ENCODE measurements at places on chromosomes 5 and 9.

DNA sequence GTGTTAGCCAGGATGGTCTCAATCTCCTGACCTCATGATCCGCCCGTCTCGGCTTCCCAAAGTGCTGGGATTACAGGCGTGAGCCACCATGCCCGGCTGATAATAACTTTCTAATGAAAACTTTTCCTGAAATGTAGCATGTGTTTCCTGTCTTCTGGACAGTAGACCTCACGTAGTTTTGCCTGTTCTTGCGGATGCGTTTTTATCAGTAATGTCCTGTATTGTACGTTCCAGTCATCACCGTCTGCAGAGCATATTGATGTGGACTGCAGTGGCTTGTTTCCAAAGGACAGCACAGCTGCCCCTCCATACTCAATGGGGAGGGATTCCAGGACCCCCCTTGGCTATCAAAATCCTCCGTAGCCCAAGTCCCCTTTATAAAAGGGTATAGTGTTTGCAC is 12.8 kb downstream of the EXOC3 start:
- no peak for DNase-seq

GRCh38 chr9:106878934-106879333 is 16.0 kb downstream of the ZNF462 start:
- no peak for DNase-seq

DNA sequence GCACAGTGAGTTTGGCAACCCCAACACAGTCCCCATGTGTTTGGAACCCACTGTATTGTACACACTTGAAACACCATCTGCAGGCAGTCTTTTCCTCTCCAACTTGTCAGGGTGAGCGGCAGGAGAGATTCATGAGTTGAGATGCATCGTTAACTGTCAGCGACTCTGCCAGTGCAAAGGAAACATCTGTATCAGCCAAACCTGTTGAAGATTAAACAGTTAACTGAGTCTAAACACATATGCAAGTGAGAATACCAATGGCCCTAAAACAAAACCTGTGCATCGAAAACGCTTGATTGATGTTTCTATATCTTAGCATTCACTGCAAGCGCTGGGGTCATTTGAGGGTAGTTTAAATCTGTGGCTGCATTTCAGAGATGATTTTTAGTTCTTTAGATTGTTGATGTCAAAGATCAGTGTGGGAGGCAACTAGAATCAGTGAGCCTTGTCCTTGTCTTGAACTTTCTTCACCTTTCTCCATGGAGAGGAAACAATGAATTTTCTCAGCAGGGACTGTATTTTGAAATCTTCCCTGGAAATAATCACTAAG is 41.3 kb upstream of the PAM start:
- DNase-seq, result peak; percentile 42

- no peak for DNase-seq
Observed at GRCh38 chr9:96430377-96430776, 12.2 kb upstream of the ZNF367 start.

DNA sequence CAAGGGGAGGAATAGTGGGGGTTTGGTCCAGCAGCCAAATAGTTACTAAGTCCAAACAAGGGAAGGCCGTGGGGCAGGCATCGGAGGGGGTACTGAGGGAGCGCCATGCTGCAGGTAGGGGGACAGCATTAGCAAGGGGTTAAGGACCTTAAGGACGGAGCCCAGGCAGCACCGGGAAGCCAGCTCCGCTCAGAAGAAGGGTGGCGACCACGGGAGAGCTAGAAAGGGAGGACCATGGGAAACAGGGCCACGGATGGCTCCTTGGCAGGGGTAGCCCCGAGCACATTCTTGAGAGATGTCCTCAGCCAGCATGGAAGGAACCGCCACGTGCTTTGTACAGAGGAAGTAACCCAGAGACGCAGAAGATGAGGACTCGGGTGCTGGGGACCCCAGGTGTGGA is 76.2 kb upstream of the STXBP1 start:
- no peak for DNase-seq

DNA sequence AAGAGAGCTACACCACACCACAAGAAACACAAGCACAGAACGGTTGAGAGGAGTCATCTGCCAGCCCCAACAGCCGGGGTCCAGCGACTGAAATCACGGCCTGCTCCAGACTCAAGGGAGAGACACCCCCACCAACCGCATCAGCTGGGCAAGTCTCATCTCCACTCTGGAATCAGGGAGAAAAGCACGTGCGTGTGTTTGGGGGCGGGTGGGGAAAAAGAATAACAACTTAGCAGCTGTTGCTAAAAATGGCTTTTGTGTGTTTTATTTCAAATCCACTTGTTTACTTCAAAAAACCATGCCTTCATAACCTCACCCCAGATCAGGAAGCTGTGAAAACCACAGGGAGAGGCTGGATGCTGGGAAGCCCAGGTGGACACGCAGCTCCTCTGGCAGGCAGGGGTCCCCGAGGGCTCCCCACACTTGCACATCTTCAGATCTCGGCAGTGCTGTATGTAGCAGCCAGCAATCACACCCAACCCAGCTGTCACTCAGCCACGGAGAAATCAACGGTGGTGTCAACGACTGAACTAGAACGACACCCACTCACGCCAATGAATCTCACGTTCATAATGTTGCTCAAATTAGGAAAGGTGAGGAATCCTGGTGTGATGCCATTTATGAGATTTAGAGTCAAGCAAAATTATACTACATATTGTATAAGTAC is 19.0 kb downstream of the PNPLA7 start:
- no peak for DNase-seq

DNA sequence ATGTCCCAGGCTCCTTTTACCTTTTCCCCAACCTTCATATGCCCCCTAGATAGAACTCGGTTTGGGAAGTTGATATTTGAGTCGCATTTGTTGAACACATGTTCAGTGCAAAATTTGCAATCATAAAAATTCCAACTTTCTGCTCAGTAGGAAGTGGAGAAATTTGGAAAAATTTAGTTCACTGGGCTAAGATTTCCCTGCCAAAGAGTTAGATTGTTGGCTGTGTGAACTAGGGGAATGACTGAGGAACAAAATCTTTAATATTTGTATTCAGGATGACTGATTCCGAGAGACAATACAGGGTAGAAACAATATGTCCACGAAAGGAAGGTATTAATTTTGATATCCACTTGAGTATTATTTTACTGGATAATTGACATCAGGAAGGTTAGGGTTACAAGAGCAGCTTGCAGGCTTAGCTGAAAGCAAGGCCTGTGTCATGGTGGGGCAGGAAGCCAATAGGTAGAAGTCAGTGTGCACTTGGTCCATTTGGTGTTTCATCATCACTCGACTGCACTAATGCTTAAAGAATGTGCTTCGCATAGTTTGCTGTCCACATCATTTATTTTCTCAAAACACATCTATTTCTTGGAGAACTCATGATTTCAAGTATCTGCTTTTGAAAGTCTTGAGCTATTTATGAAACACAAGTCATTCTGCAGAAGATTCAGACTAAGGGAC is 59.4 kb upstream of the GNA14 start:
- DNase-seq, result no peak

DNA sequence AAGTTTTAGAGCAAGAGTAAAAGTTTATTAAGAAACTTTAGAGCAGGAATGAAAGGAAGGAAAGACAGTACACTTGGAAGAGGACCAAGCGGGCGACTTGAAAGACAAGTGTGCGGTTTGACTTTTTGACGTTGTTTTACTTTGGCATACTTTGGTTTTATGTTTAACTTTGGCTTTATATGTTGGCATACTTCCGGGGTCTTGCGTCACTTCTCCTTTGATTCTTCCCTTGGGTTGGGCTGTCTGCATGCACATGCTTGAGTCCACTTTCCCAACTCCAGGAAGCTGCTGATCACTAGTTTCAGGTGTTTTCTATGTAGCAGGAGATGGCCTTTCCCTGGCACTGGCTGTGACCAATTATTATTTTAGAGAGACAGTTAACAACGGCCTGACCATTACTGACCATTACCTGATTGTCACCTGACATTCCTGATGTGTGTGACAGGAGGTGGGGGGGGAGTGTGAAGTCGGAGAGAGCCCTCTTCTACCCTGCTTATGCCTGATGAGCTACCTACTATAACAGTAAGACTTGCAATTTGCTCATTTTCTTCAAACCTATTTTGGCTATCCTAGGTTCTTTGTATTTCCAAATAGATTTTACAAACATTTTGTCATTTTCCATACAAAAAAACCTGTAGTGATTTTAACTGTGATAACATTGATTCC is 45.5 kb downstream of the TNFSF8 start:
- no peak for DNase-seq

DNA sequence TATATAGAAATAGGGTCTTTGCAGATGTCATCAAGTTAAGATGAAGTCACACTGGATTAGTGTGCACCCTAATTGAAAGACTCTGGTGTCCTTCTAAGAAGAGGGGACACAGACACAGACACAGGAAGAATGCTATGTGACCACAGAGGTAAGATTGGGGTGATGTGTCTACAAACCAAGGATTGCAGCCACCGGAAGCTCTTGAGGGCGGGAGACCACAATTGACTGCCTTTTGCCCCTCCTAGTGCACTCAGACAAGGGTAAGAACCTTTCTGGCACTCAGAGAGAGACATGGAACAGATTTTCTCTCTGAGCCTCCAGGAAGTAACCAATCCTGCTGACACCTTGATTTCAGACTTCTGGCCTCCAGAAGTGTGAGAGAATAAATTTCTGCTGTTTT is 51.2 kb upstream of the ARAP3 start:
- DNase-seq, result no peak

DNA sequence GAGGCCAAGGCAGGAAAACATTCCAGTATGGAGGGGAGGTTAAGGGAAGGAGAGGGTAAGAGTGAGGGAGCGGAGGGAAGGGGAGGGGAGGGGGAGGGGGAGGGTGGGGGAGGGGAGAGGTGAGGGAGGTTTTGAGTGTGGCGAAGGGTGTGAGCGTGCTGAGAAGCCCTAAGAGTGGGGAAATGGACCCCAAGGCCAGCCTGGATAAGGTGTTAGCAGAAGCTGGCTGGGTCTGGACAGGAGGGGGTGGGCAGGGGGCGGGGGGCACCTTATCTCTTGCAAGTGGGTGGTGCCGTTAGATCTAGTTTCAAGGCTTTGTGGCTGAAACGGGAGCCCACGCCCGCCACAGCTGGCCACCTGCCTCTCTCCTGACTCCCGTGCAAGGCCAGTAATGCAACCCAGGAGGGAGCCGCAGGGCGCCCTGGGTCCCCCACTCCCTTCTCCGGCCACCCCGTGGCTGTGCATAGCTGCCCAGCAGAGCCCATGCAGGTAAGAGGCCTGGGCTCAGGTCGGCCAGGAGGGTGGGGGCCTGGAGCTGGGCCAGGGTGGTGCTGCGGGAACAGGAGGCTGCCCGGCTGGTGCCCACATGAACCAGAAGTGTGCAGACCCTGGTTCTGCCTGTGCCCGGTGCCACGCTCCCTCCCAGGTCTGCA is 677 bp downstream of the RNF224 start:
- no peak for DNase-seq

All from right kidney (tissue), 9 donors.